ENCODE measurements at places on chromosomes 6 and 20. TPM values are rescaled to one million over a fixed set of nuclear protein-coding genes. Genes with fewer than 3 reads are reported as not detected.

GRCh38 chr6:30840084-30840934 is 44.0 kb upstream of the DDR1 start:
- no peak for DNase-seq

Gene TXLNB
- total RNA-seq = 0.66 TPM

GRCh38 chr20:58603721-58604120 is 47.4 kb upstream of the STX16 start:
- DNase-seq = no peak

Gene DEFB124
- 2.5 TPM for total RNA-seq

Gene FAM217A
- not detected for total RNA-seq

- no peak for DNase-seq
Measured at GRCh38 chr20:845226-845868, 11.8 kb downstream of the FAM110A start.

- no peak for DNase-seq
Measured at GRCh38 chr6:5922230-5922629, 84.5 kb downstream of the NRN1 start.

DNA sequence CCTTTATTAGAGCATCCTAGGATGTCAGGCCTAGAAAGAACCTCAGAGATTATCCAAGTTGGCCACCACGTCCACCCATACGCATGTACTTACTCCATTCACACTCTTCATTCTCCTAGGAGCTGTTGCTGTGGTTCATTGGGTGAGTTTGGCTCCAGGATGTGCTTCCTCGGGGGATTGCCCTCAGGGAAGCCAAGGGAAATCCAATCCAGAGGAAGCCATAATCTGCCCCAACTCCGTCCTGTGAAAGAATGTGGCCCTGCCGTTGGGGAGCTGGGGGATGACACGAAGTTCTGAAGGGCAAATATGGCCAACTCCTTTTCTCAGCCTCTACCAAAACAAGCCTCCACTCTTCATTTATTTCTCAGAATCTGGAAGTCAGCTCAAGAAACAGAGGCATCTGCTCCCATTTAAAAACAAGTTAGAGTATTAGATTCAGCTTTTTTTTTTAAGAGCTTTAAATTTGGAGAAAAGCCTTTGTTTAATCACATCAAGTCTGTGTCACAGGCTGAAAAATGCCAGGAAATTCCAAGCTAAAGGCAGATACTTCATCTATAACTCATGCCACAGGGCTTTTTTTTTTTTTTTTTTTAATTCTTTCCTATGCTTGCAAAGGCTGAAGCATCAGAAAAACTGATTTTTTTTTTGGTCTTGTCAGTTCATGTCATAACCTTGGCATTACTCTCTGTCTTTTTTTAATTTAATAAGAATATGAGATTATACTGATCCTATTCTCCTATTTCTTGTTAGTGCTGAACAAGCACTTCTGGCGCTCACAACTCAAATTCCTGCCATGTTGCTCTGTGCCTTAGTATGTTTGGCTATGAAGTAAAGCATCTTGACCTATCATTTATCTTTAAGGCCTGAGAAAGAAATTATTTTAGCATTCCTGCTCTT is 480.9 kb upstream of the MARCKS start:
- DNase-seq = no peak

Gene VAPB
- total RNA-seq = 60.4 TPM

GRCh38 chr20:62209850-62210495 is 10.1 kb downstream of the HRH3 start:
- DNase-seq = no peak

- no peak for DNase-seq
Measured at GRCh38 chr20:58891086-58891717, 38.7 kb downstream of the GNAS start.

Gene OPN5
- 0.16 TPM for total RNA-seq

GRCh38 chr6:41721414-41721813 is 14.0 kb downstream of the TFEB start:
- DNase-seq = no peak

DNA sequence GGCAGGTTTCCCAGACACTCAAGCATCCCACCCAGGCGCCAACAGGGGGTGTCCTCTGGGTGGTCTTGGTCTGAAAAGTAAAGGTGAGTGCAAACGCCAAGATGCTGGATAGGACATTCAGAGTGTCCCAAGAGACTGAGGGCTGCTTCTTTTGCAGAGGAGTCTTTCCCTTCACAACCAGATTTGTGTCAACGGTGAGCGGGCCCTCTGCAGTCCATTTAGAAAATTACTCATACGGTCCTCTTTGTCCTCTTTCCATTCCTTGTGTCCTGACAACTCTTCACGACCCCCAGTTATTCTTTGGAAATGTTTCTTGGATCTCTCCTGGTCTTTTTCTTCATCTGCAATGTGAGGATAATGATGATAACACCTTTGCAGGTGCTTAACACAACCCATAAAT is 257.8 kb downstream of the CDC5L start:
- no peak for DNase-seq

Gene C6orf58
- total RNA-seq = not detected

GRCh38 chr20:19368351-19368750 is 155.9 kb downstream of the SLC24A3 start:
- DNase-seq = no peak

DNA sequence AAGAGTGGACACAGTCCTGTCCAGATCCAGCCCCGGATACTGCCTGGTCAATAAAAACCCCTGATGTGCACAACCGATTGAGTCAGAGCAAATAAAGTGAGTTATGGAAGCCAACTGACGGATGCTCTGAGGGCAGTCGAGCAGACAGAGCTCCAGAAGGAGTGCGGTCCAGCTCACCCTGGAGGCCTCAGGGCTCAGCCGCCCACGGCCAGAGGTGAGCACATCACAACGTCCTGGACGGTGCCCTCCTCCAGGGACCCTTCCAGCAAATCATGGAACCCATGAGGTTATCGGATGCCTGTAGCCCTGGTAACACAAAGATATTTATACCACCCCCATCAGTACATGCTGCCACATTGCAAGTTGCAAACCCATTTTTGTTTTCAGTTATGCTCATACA is 44.0 kb upstream of the SMOC2 start:
- DNase-seq = no peak

DNA sequence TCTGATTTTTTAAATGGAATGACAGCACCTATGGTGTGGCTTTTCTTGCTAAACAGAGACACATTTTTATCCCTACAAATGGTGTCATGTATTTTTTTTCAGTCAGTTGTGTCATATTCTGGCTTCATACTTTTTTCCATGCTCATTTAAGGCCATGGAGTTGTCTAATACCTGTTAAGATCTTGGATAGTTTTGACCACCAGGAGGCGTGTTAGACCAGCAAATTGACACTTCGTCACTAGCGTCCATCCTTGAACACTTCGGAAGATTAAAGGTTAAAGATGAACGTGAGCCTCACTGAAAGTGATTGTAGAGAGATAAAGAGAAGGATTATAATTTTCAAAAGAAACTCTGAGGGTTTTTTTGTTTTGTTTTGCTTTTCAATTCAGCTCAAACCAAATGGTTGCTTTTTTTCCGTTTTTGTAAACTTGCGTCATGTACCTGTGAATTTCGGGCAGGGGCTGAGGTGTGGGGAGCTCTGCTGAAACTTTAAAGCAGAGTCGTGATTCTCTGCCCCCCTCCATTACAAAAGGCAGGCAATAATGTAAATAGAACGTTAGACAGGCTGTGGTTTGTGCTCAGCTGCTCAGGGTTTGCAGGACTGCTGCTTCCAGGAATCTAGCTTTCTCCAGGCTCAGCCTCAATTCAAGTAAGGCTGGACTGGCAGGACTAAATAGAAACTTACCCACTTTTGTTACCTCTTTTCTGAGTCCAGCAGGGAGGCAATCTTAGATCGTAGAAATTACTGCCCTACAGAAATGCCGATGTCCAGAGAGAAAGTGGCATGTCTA is 245.1 kb downstream of the FOXA2 start:
- DNase-seq = peak; percentile 55

- DNase-seq = no peak
Measured at GRCh38 chr6:43584892-43585570, 9.0 kb downstream of the POLH start.

DNA sequence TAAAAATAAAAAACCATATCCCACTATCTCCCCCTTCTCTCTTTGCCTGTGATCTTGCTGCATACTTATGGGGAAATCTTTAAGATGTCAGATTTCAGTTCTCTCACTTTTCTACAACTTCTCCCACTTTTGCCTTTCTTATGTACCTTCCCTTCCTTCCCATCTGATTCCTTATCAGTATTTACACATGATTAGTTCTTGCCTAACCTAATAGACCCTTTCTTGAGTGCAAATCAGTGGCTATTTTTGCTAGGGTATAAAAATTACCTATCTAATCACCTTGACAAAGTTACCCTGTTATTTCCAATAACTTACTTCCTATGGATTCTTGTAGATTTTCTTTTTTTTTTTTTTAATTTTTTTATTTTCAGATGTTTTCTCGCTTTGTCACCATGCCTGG is 75.7 kb downstream of the PTPRA start:
- no peak for DNase-seq

- no peak for DNase-seq
Measured at GRCh38 chr6:129607581-129608186, 102.3 kb downstream of the ARHGAP18 start.

Gene EPB41L1
- 230 TPM for total RNA-seq

- no peak for DNase-seq
Measured at GRCh38 chr6:92827104-92827503, 592.3 kb downstream of the EPHA7 start.

DNA sequence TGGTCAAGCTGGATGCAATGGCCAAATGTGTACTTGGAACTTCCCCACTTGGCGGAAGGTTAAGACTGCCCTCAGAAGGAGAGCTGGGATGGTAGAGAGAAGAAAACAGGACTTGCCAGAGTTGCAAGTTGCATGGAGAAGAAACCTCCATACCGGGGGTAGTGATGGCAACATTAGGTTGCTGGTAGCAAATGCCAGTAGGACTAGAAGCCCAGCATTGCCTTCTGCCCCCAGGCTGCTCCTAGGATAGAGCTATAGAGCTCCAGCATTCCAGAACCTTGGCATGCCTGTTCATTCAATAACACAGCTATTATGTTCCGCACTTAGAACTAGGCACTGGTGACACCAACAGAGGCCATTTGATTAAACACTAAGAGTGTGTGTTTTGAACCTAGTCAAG is 26.6 kb downstream of the TFEB start:
- no peak for DNase-seq

Gene BMP2
- 8.7 TPM for total RNA-seq

- no peak for DNase-seq
Measured at GRCh38 chr6:91600561-91600960, 1013.7 kb upstream of the MAP3K7 start.

DNA sequence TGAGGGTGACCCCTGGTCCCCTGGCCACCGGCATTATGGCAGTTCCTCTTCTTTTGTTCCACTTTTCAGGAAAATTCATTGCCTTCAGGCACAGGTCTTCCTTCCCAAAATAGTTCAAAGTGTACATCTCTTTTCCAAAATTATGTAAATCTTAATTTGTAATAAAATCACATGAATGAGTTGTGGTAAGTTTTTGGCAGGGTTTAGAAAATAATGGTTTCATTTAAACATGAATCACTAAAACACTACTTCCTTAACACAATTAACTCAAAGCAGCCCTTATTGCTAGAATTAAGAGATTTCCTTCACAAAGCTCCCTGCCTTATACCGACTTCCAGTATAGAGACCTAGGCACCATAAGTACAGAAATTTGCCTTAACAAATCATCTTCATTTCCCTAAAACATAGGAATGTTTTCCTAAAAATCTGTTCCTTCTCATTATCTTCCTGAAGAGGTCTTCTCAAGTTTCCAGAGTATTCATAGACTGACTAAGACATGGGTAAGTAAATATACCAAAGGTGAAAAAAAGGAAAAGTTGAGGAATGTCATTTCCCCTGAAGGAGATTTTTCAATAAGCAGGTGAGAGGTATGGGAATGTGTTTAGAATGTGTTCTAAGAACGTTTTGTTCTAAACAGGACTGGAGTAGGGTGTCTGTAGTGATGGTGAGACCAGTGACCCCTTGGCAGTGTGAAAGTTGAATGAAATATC is 148.2 kb upstream of the CITED2 start:
- DNase-seq = no peak
